ENCODE measurements at places on chromosomes 1 and 21.

DNA sequence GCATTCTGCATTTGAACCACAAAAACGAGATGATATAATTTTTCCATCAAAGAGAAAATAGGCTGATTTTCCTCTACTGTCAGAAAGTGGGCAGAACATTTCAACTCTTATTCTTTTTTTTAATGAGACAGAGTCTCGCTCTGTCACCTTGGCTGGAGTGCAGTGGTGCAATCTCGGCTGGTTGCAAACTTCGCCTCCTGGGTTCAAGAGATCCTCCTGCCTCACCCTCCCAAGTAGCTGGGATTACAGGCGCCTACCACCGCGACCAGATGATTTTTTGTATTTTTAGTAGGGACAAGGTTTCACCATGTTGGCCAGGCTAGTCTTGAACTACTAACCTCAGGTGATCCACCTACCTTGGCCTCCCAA lies 11.6 kb downstream of the DSTYK start:
- DNase-seq, result no peak

- DNase-seq, result no peak
Measured at GRCh38 chr21:45382697-45382997, 22.3 kb upstream of the COL18A1 start.

- no peak for DNase-seq
Measured at GRCh38 chr1:100266741-100267140, 725 bp downstream of the RTCA start.

DNA sequence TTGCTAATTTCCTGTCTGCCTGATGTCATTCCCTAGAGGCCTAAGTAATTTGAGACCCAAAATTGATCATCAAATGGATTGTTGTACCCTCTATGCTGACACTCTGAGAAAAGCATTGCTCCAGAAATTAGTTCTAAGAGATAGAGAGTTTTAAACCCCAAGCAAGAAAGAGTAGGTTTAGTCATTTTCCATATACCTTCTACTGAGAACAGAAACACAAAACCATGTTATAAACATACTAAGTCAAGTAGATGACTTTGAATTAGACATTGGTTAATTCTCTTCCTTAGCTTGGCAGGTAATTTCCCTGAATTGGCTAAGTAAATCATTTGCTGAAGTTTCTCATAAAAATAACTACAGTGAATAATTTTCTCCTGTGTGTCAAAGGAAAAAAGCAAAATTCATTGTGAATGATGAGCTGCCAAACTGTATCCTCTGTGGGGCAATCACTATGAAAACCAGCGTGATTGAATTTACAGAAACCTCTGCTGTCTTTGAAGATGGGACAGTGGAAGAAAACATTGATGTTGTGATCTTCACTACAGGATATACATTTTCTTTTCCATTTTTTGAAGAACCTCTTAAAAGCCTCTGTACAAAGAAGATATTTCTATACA lies 20.1 kb downstream of the FMO4 start:
- no peak for DNase-seq

DNA sequence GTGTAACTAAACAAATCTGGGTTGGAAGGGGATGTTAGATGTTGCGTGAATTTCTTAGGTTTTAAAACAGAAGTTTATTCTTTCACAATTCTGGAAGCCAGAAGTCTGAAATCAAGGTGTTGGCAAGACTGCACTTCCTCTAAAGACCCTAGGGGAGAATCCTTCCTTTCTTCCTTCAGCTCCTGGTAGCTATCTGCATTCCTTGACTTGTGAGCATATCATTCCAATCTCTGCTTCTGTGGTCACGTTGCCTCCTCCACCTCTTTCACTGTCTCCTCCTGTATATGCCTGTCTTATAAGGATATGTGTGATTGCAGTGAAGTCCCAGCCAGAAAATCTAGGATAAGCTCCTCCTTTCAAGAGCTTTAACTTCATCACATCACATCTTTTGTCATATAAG lies 7.7 kb downstream of the CHRM3 start:
- no peak for DNase-seq

- no peak for DNase-seq
Measured at GRCh38 chr1:16425125-16426025, 11.8 kb downstream of the SPATA21 start.

GRCh38 chr1:192951691-192952460 lies 107.3 kb downstream of the UCHL5 start:
- peak; percentile 92 for DNase-seq

DNA sequence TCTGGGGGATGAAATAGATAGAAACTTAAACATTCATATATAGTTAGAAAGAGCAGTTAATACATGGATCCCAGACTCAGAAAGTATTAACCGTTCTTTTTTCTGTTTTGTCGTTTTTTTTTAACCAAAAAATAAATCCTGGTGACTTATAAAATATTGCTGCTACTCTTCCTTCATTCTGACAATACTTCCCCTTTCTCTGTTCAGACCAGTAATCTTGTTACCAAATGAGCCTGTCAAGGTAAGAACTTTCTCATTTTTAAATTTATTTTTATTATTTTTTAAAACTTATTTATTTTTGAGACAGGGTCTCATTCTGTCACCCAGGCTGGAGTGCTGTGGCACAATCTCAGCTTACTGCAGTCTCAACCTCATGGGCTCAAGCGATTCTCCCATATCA lies 13.7 kb downstream of the PTPN22 start:
- DNase-seq, result no peak

GRCh38 chr1:94084547-94084946 lies 36.4 kb downstream of the ABCA4 start:
- DNase-seq, result no peak

DNA sequence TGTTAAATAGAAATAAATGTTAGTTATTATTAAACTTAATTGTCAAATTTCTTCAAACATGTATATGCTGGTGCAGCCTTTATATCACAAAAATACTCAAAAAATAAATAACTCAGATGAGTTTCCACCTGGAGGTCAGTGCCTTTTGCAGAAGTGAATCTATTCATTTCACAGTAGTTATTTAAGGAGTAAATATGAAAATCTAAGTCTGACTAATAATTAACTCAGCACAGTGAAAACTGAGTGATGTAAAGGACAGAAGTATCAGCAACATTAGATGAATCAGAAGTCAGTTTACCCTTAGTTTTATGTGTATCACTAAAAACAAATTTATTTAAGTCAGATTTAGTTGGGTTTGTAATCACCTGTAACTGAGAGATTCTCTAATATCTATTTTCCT lies 2135.4 kb downstream of the MRPL39 start:
- DNase-seq, result no peak
